Activated CD4-positive, alpha-beta T cell treated with anti-CD3 and anti-CD28 coated beads for 48 hours (primary cell): ENCODE measurements at places on chromosomes 11 and 22.

DNA sequence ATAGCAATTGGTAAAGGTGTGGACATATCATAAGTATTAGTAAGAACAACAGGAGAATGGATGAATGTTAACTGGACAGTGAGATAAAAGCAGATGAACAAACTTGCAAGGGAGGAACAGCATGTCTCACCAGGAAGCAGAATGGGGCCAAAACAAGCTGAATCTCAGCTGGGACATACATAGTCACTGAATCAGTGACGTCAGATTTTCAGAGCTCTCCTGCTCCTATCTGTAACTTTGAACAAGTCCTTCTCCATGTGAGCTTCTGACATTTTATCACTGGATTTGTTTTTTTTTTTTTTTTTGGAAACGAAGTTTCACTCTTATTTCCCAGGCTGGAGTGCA lies 118.7 kb downstream of the BBOX1 start:
- no peak for DNase-seq

GRCh38 chr11:122983438-122984185 lies 2.0 kb upstream of the BSX start:
- DNase-seq = no peak

- no peak for DNase-seq
Observed at GRCh38 chr11:6077723-6078122, 29.8 kb upstream of the OR56B4 start.

GRCh38 chr11:96122601-96123074 lies 198.7 kb upstream of the MTMR2 start:
- no peak for DNase-seq

DNA sequence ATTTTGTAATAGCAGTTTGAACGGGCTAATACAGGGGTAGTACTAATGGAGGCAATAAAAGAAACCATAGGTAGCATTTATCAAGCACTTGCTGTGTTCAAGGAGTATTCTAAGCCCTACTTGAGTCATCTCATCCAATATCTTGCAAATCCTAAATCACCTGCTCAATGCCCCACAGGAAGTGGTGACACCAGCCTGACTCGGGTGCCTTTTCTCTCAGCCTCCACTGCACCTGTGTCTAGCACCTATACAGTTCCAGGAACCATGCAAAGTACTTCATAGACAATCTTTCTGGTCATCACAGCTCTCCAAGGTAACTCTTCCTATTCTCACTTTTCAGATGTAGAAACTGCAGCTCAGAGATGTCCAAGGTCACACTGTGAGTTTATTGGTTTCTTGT lies 98.0 kb downstream of the PRR5L start:
- DNase-seq = no peak

DNA sequence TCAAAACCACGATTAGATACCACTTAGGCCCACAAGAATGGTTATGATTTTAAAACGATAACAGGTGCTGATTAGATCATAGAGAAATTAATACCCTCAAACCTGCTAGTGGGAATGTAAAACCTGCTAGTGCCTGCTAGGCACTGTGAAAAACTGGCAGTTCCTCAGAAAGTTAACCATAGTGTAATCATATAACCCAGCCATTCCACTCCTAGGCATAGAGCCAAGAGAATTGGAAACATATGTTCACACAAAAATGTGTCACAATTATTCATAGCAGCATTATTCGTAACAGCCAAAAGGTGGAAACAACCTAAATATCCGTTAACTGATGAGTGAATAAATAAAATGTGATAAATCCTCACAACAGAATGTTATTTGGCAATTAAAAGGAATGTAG lies 122.2 kb upstream of the SYN3 start:
- no peak for DNase-seq

DNA sequence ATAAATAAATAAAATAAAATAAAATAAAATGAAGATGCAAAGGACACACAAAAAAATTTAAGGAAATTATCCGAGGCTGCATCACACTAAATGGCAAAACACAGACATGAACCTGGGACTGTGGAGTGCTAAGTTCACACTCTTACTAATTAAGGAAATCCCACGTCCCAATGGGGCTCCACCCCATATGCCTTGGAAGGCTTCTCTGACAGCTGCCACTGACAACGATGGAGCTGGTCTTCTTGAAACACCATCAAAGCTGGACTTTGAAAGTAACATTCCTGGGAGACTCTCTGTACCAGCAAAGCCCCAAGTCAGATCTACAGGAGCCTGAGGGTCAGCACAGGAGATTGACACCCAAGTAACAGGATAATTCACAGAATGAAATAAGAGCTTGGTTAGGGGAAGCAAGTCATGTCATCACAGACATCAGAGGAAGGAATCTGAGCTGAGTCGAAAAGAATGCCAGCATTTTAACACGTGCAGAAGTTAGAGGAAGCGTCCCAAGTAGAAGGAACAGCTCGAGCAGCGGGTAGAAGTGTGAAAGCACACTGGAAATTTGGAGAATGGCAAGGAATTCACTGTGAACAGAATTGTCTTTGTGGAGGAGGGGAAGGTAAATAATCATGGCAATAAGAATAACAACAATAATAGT lies 13.8 kb downstream of the TPST2 start:
- DNase-seq = no peak

- DNase-seq = no peak
Observed at GRCh38 chr22:23504516-23504915, 75.6 kb downstream of the IGLL1 start.
